Osteocyte (in vitro differentiated cells): ENCODE measurements at places on chromosomes 3 and 15. TPM values are rescaled to one million over a fixed set of nuclear protein-coding genes. Genes with fewer than 3 reads are reported as not detected.

Gene LRRN1
- total RNA-seq = 0.99 and 1.2 TPM in 2 replicates

Gene NAA50
- total RNA-seq = 82.8 and 83.1 TPM in 2 replicates

Gene ACSBG1
- total RNA-seq = not detected in 2 replicates

Gene ANKRD34C
- total RNA-seq = 0.08 TPM in 1 of 2 replicates, not detected in the other

Gene NPAP1
- not detected in 2 replicates for total RNA-seq

Gene VGLL3
- 528 and 587 TPM in 2 replicates for total RNA-seq

Gene DPPA2
- not detected in 2 replicates for total RNA-seq

Gene CD200R1
- total RNA-seq = not detected in 2 replicates

Gene NRROS
- 0.13 and 0.24 TPM in 2 replicates for total RNA-seq

Gene DNAJA4
- total RNA-seq = not detected in 2 replicates

Gene CD96
- total RNA-seq = not detected in 2 replicates
